PC-9 (cell line): ENCODE measurements at places on chromosomes 5 and 9. TPM values are rescaled to one million over a fixed set of nuclear protein-coding genes. Genes with fewer than 3 reads are reported as not detected.

- DNase-seq = no peak
- peaks cover 10% of the 10 kb centered on the region for H3K4me1 ChIP-seq
Observed at GRCh38 chr9:70579686-70580085, 165.2 kb upstream of the KLF9 start.

DNA sequence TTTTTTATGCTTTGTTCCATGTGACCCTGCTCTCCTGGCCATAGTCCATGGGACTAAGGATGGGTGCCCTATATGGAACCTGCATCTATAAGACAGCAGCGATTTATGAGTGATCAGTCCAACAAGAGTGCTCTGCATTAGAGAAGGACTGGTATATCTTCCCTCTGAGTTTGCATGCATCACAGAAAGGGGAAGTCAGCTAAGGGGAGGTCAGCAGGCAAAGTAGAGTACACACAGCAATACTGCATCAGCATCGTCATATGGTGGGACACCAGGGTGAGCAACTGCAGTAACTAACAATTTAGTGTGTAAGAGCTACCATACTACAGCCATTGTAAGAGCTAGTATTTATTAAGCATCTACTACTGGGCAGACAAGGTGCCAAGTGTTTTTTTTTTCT is 311.3 kb downstream of the NDUFS4 start:
- no peaks in the 10 kb centered on the region for H3K4me1 ChIP-seq
- H3K27ac ChIP-seq = no peak overlapping the region
- DNase-seq = no peak
- no peaks in the 10 kb centered on the region for H3K36me3 ChIP-seq

GRCh38 chr5:11182441-11183080 is 421.5 kb upstream of the DAP start:
- H3K36me3 ChIP-seq = no peaks in the 10 kb centered on the region
- peak; percentile 19 for DNase-seq
- no peaks in the 10 kb centered on the region for H3K4me1 ChIP-seq

GRCh38 chr5:125343015-125343414 is 596.6 kb upstream of the ZNF608 start:
- H3K27me3 ChIP-seq = no peaks in the 10 kb centered on the region
- H3K4me3 ChIP-seq = no peak overlapping the region
- H3K27ac ChIP-seq = no peak overlapping the region
- no peaks in the 10 kb centered on the region for H3K36me3 ChIP-seq
- DNase-seq = no peak

DNA sequence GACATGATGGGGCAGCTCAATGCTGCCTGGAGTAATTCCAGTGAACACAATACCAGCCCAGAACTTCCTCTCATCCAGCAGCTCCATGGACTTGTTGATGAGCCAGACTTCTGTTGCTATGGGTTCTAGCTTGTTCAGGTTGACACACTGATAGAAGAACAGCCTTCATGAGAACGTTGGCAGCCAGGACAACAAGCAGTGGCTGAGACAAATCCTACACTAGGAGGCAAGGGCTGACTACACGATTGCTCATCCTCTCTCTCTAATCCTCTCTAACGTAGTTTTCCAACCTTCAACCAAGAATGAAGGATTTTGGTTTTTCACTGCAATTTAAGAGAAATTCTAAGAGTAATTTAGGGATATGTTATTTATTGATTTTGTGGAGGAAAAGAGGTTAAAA is 67.8 kb downstream of the NIPSNAP3B start:
- H3K27me3 ChIP-seq = no peaks in the 10 kb centered on the region
- H3K4me1 ChIP-seq = peaks cover 35% of the 10 kb centered on the region
- no peak overlapping the region for H3K27ac ChIP-seq

GRCh38 chr5:165227515-165227914 is 1722.1 kb downstream of the MAT2B start:
- H3K4me1 ChIP-seq = no peaks in the 10 kb centered on the region
- no peak overlapping the region for H3K27ac ChIP-seq
- H3K27me3 ChIP-seq = no peaks in the 10 kb centered on the region
- no peak for DNase-seq
- no peak overlapping the region for H3K4me3 ChIP-seq

DNA sequence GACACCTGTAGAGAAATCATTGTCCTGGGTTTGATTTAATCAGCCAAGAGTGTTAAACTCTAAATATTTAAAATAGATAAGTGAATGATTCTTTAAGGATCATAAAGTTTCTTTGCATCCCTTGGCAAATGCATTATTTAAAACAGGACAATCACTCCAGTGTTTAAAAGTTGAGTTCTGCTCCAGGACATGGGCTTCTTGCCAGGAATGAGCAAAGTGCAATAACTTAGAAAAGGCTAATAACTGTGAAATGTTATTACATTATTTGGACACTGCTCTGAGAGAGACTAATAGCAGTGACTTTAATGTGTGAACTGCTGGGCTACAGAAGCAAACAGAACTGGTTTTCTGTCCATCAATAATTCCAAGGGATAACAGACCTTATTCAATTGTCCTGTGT is 283.3 kb downstream of the GABRB2 start:
- no peaks in the 10 kb centered on the region for H3K27me3 ChIP-seq
- no peaks in the 10 kb centered on the region for H3K4me1 ChIP-seq
- no peak overlapping the region for H3K27ac ChIP-seq

DNA sequence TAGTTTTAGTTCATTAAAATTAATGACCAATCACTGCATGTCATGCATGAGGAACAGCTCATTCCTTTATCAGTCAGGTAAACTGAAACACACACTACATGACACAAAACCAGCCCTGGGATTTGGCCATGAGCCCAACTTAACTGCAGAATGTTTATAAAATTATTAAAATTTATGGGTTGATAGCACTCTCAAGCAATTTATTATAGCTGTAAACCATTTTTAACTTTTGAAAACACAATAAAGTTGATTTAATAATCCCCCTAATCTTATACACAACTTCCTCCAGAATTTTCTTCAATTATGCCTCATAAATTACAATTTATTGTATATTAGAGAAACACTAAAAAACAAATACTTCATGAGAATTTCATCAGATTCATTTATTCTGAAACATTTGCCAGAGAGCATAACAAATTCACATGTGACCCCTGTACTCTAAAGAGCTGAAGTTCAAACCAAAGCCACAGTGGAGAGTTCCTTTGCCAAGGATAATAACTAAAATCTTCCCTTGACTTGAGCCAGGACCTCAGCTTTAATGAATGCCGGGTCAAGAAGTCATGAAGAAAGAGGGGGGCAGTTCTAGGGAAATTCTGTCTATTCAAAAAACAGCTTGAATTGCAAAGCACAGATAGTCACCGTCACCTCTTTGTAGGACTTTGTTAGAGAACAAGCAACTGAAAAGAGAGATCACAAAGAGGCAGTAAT is 763.7 kb upstream of the GRAMD2B start:
- no peak overlapping the region for H3K27ac ChIP-seq
- no peak for DNase-seq
- H3K4me3 ChIP-seq = no peak overlapping the region
- H3K4me1 ChIP-seq = no peaks in the 10 kb centered on the region

The CDX1 gene
- not detected in 2 replicates for total RNA-seq

The ANKRD31 gene
- 0.23 and 0.48 TPM in 2 replicates for total RNA-seq

The TNC gene
- 1.1 and 1.9 TPM in 2 replicates for total RNA-seq

The CYFIP2 gene
- not detected in 2 replicates for total RNA-seq
